ENCODE measurements at places on chromosomes 6 and 20. TPM values are rescaled to one million over a fixed set of nuclear protein-coding genes. Genes with fewer than 3 reads are reported as not detected.

Gene PRRC2A
- total RNA-seq, result 31.0 TPM

DNA sequence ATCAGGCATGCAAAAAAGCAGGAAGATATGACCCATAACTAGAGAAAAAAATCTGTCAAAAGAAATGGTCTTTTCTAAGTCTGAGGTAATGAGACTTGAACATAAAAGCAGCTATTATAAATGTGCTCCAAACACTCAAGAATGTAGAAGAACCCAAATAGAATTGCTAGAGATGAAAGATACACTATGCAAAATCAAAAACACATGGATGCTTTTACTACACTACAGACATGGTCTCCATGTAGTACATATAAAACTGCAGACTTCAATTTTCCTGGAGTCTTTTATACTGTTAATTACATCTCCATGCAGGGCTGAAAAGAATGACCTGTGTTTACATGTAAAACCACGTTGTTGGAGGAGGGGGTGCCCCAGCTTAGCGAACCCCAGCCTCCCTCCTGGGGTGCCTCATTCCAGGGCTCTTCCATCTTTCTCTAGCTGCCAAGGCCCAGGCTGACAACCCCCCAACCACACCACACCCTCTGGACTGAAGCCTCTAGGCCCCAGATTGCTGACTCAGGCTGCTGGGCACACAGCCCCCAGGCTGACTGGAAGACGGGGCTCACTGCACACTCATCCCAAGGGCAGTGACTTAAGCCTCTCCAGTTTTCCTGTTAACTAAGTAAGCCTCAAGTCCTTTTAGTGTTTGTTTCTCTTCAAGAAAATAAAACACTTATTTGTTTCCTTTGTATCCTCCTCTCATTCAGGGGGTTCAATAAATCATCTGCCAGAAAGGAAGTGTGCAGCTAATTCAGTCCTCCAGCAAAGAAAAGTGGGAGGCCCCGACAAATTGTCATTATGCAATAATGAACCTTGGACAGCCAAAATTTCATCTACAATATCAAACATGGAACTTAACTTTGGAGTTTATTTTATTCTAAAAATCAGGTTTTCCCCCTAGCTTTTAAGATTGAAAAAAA, 26.0 kb upstream of the PLAGL1 start:
- no peak for DNase-seq

Gene SLC18B1
- total RNA-seq, result 15.5 TPM

Gene C6orf118
- not detected for total RNA-seq

Gene KIF25
- not detected for total RNA-seq

- DNase-seq, result no peak
Observed at GRCh38 chr6:78528926-78529325, 338.4 kb upstream of the IRAK1BP1 start.

- no peak for DNase-seq
Observed at GRCh38 chr20:5510446-5510845, 193.7 kb upstream of the PROKR2 start.

DNA sequence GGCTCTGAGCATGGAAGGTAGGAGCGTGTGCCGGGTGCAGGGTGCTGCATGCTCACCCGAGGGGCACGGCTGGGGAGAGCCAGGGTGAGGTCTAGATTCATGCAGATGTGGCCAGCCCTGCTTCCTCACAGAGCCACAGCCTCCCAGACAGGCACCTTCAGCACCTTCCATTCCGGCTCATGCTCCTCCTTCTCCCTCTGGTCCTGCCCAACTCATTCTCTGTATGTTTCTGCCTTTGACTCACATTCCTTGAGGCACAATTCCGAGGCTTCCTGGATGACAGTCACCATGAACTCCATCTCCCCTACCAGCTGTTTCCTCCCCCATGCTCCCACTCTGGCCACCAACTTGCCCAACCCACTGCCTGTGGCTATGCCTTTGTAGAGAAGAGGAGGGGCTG, 35.4 kb downstream of the DACT2 start:
- no peak for DNase-seq

DNA sequence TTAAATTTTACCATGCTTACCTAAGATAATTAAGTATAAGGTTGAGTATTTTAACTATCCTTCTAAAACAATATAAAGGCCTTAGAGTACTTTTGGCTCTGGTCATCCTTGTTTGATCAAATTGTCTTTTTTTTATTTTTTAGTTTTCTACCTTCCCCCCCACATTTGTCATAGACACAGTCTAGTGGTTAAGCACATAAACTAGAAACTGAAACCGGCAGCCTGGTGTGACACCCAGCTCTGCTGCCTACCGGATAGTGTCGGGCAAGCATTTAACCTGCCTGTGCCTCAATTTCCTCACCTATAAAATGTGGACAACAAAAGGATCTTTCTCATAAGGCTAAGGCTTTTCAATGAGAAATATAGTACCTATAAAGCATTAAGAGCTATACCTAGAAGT, 21.6 kb upstream of the TULP4 start:
- DNase-seq, result no peak
